ENCODE measurements at places on chromosomes 5 and 9.

DNA sequence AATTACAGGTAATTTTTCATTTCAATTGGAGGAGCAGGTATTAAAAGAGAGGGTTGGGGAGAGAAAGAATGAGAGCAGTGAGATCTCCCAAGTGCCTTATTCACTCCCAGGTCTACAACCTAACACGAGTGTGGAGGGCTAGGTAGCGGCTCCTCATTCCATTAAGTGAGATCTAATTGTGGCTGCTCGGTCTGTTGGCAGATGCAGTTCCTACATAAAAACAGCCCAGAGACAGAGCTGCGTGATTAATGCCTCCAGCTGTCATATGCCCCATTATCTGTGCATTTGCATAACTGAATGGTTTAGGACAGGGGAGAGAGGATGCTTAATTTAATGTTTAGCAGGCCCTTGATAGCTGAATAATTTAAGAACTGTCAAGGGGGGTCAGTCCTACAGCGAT, 100.5 kb downstream of the PSAT1 start:
- no peak for DNase-seq

GRCh38 chr5:131373265-131373664, 109.4 kb downstream of the CDC42SE2 start:
- no peak for DNase-seq

GRCh38 chr9:135677641-135678168, 14.6 kb downstream of the LCN9 start:
- DNase-seq, result no peak

DNA sequence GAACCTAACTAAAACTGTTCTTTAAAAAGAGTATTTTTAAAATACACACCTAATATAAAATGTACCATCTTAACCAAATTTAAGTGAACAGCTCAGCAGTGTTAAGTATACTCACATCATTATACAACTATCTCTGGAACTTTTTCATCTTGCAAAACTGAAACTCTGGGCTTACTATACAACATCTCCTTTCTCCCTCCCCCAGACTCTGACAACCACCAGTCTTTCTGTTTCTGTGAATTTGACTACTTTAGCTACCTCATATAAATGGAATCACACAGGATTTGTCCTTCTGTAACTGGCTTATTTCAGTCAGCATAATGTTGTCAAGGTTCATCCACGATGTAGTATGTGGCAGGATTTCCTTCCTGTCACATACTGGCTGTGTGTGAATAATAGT, 93.5 kb downstream of the FOXD1 start:
- no peak for DNase-seq

DNA sequence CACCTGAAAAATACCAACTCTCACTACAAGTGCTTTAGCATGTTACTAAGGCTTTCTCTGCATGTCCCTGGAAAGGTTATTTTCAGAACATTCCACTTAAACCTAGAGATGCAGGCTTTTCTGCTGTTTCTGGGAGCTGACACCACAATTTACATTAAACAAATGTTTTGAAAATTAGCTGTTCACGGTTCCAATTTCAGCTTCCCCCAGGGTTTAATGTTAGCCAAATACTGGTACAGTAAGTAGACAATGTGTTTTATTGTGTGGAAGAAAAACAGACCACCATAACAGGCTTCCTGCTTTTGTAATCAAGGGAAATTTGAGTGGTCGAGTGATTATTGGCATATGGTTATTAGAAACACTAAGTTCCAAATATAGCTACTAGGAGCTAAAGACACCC, 32.0 kb downstream of the MACROH2A1 start:
- no peak for DNase-seq

GRCh38 chr5:132896685-132897084, 23.2 kb downstream of the LEAP2 start:
- no peak for DNase-seq

DNA sequence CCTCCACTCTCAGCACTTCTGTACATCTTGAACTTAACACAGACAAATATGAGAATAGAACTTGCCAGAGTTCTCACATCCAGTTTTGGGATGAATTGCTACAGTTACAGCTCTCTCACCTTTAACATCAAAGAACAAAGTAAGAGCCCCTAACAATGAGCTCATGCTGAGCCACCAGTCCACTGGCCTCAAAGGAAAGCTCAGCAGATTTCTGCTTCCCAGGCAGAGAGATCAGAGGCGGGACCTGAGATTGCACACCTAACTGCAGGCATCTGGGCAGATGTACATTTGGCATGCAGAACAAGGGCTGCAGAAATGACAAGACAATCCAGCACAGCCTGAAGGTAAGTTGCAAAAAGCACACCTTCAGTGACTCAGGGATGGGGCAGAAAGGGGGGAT, 300.9 kb downstream of the MRPS30 start:
- DNase-seq, result no peak

- no peak for DNase-seq
Observed at GRCh38 chr5:16774806-16775205, 158.0 kb upstream of the RETREG1 start.

GRCh38 chr5:179207470-179207869, 137.8 kb downstream of the ADAMTS2 start:
- no peak for DNase-seq

Data from stimulated activated naive B cell treated with anti-CD40 and anti-IgM and Interleukin-4, amounts not matched to agents 10 μg/mL and 1 μg/mL and 100 μg/mL, for 72 hours (primary cell).